Stimulated activated CD8-positive, alpha-beta memory T cell treated with anti-CD3 and anti-CD28 coated beads, Interleukin-15, amount 100 ng/mL, for 24 hours (primary cell): ENCODE measurements at places on chromosomes 5 and 9.

GRCh38 chr9:84699984-84700383, 30.5 kb downstream of the NTRK2 start:
- DNase-seq, result no peak

GRCh38 chr9:105066275-105066865, 138.4 kb upstream of the ABCA1 start:
- DNase-seq, result no peak

DNA sequence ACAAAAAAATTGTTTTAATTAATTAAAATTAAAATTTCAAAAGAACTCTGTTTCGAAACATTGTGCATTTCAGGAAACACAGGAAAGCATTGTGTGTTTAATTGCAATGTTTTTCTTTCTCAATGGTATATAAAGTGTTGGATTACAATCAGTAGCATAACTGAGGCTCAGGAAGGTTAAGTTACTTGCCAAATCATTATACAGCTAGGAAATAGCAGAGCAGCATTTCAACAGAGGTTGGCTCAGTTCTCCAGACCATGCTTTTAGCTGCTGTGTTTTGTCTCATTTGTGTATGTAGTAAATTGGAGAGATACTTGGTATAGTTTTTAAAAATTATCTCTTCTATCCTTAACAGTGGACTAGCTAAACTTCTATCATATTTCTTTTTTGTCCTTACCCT, 30.0 kb upstream of the CAMLG start:
- DNase-seq, result no peak

DNA sequence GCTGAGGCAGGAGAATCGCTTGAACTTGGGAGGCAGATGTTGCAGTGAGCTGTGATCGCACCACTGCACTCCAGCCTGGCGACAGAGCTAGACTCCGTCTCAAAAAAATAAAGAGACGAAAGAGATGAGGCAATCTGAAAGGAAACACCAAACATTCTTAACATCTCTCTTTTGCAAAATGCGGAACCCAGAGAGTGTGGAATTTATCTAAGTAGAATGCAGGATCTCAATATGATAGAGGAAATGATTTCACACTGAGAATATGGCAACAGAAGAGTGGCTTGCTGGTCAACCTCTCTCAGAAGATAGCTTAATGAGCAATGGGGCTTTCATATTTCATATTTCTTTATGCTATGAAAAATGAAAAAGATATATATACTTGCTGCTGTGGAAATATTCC, 33.4 kb upstream of the PCA3 start:
- no peak for DNase-seq

GRCh38 chr5:56344594-56344993, 111.5 kb upstream of the ANKRD55 start:
- no peak for DNase-seq

GRCh38 chr9:79584655-79584982, 12.9 kb downstream of the TLE4 start:
- no peak for DNase-seq

DNA sequence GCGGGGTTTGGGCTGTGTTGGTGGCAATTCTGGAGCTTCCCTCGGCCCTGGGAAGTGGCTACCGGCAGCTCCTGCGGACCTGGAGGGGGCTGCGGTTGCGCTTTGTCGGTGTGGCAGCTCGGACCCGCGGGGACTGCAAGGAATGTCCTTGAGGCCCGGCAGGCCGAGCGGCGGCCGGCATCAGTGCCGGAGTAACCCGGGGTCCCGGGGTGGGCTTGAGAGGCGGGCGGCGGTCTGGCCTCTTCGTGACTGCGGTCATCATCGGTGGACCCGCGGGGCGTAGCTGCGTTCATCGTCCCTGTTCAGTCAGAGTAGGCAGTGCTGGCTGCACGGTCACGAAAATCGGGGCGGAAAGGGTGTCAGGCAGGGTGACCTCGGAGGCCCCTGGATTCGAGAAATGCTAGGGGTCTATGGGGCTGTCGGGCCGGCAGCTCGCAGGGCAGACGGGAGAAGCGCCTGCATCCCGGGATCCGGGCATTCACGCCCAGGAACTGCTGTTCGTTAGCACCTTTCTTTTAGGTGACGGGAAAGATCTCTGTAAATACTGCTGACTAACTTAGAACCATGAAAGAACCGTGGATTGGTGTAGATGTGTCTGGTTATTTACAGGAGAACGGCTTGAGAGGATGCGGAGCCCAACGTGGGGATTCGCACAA, 474 bp downstream of the HMGCR start:
- DNase-seq, result peak; percentile 6

DNA sequence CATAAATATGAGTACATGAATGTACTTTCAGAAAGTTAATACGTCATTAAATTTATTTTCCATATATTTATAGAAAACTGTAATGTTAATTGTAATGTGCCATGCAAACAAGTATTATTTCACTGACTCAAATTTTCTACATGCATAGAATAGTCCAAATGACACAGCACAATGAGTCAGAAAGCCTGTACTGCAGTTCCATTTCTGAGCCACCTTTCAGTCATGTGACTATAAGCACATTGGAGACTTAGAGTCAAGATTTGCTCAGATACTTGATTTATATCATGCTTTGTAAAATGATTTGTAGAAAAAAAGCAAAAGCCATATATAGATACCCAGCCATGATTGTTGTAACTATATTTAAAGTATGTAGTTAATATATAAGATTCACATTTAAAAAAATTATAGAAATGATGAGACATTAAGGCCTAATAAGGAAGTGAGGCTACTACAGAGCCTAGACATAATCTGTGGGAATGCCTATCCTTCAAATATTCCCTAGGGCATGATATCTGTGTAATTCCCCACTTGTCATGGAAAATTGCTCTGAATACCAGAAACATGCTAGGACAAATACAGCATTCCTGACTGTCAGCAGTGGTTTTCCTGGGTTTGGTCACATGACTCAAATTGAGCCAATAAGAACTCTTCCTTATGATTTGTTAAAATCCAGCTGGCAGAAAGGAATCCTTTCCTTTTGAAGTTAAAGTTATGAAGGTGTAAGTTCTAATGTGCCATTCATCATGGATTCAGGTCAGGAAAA, 50.0 kb downstream of the PTPRD start:
- DNase-seq, result no peak

GRCh38 chr5:178765753-178766300, 35.4 kb upstream of the ZNF354A start:
- no peak for DNase-seq

DNA sequence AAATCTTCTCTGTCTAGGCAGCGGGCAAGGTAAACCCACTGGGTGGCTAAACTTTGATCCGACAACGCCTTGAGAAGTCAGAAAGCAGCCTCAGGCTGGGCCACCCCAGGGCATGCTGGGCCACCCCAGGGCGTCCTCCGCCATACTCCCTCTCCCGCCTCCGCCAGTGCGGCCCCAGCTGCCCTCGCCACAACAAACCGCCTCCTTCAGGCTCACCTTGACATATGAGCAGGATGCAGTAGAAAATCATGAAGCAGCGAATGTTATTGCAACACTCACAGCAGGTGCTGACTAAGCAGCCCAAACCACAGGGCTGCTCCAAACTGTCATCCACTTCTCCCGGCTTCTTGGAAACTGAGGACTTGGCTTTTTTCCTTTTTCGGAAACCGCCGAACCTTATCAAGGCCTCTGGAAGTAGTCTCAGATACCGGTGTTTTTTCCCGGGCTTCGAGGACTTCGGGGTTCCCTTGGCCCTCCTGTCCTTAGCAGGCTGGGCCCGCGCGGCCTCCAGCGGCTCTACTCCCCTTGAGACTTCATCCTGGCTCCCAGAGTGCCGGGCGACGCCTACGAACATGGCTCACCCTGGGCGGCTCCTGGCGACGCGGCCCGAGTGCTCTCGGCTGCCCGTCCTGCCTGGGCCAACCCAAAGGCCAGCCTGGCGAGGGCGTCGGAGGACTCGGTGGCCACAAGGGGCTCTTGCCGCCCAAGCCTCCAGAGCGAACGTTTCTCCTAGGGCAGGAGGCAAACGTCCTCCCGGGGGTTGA, at the start of gene SLCO6A1:
TSS of gene SLCO6A1 (minus strand) at position 731 of the 764 bp plus-strand sequence. CDS start at position 574, 157 bp downstream.
- no peak for DNase-seq

- DNase-seq, result no peak
These were observed 22.3 kb downstream of the PSMB7 start for GRCh38 chr9:124392871-124393460.

DNA sequence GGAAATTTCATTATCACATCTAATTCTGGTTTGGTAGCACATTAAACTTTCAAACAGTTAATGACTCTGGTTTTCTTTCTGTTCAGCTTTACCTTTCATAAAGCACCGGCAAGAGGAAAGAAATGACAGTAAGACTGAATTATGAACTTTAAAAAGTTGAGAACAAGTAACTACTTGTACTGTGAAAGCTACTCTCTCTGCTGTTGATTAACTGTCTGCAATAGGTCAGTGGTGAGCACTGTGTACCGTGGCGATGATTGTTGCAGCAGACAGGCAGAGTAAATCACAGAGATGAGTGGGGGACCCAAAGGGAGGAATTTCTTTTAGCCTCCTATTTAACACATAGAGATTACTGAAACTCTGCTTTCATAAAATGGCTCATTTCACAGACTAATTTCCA, 74.0 kb upstream of the MEF2C start:
- no peak for DNase-seq

DNA sequence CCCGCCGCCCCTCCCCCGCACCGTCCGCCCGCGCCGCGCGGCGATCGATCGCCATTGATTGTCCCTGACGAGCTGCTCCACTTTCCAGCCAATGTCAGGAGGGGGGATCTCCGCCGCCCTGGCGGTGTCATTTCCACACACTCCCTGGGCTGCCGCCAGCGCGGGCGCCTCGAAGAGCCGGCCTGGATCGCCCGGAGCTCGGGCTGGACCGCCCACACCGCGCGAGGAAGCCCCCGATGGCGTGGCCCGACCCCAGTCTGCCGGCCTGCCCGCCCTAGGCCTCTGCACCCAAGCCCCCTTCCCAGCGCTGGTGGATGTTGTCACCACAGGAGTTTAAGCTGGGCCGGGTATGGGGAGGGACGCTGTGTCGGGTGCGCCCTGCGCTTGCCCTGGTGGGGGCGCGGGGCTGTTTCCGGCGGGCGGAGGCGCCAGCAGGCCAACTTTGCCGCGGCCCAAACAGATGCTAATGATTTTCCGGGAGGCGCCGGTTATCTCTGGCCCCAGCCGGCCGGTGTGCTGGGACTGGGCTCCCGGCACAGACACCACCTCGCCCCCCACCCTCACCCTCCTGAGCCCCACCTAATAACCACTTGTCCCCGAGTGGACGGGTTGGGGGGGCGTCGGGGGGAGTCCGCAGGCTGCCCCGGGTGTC, 10.6 kb upstream of the CXXC5 start:
- DNase-seq, result no peak

- no peak for DNase-seq
These were observed 102.9 kb downstream of the LIFR start for GRCh38 chr5:38453506-38453905.

- DNase-seq, result no peak
These were observed 5.1 kb upstream of the ERAP1 start for GRCh38 chr5:96812851-96813250.

- no peak for DNase-seq
These were observed 15.9 kb upstream of the ABLIM3 start for GRCh38 chr5:149125386-149125891.

DNA sequence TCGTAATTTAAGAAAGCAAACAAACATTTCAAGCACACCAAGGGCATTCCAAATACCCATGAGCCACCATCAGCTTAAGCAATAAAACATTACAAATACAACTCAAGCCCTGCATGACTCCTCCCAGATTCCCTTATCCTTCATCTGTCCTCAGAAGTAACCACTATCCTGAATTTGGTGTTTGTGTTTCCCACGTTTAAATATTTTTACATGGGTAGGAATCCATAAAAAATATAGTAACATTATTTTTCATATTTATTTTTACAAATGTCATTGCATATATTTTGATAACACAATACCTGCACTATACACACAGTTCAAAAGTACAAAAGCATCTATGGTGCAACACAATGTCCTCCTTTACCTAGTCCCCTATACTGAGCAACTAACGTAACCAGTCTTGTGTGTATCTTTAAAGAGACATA, 6.4 kb downstream of the PRKAA1 start:
- no peak for DNase-seq

- no peak for DNase-seq
These were observed 44.5 kb upstream of the PPP3R2 start for GRCh38 chr9:101639311-101639710.

DNA sequence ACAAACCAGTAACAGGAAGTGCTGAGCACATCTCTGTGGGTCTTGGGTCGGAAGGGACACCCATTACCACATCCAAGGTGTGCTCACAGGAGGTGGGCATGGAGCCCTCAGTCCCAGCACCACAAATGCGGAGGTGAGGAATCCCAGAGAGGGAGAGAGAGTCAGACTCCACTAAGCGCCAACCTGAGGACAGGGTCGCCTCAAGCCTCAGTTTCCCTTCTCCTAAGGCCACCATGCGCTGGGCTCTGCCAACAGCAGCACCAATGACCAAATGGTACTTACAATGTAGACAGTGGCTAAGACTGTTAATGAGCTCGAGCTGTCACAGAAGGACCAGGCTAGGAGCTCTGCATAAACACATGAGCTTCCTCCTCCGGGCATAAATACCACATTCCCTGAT, 43.1 kb downstream of the BICD2 start:
- no peak for DNase-seq

- DNase-seq, result no peak
These were observed 3.0 kb upstream of the TUSC1 start for GRCh38 chr9:25681266-25681665.

DNA sequence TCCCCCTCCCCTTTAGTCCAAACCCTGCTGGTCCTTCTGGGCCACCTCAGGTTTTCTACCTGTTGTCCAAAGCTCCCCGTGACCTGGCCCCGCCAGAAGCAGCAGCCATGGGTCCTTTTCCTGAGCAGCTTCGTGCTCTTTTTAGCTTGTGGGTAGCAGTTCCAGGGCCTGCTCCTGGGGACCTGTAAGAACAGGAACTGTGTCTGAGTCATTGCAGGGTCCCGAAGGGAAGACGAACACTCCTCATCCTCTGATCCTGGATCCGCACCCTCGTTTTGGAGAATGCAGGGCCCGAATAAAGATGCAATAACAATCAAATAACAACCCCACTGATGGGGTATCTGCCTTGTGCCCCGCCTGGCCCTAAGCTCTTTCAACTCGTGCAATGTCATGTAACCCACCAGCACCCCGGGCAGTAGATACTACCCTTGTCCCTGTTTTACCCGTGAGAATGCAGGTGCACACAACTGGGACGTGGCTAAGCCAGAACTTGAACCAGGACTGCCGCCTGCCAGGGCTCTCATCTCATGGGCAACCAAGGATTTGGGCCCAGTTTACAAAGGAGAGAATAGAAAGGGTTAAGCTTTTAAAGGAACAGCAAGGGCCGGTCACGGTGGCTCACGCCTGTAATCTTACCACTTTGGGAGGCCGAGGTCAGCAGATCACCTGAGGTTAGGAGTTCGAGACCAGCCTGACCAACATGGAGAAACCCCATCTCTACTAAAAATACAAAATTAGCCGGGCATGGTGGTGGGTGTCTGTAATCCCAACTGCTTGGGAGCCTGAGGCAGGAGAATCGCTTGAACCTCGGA, 33.2 kb downstream of the NEK6 start:
- DNase-seq, result no peak
